ENCODE measurements at places on chromosomes 16 and 17.

- DNase-seq, result no peak
These were observed 252.3 kb upstream of the EEF2KMT start for GRCh38 chr16:5349670-5350517.

DNA sequence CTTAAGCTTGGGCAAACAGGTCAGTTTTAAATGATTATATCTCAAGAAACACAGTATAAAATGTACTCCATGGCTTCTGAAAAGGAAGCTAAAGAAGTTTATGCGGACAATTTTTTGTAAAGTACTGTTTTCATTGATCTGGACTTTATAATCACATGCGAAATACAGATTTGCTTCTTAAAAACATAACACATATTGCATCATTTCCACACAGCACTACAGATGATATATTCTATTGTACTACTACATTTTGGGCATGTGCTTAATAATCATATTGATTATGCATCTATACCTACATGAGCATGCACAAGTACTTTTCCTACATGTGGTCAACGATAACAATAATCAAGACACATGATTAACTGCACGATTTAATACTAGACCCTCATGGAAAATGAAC is 22.5 kb downstream of the TRIM37 start:
- no peak for DNase-seq

- DNase-seq, result peak; percentile 28
These were observed 23.3 kb downstream of the TBCD start for GRCh38 chr17:82775001-82775823.

DNA sequence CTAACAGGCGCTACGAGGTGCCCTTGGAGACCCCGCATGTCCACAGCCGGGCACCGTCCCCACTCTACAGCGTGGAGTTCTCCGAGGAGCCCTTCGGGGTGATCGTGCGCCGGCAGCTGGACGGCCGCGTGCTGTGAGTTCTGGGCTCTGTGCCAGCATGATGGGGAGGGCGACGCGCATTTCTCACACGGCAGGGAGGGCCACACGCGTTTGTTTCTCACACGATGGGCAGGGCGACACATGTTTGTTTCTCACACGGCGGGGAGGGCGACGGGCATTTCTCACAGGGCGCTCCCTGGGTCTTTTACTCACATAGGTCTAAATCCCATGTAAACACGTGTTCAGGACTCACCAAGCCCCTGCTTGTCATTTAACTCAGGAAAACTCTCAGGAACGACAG is 4.4 kb downstream of the GAA start:
- DNase-seq, result no peak

DNA sequence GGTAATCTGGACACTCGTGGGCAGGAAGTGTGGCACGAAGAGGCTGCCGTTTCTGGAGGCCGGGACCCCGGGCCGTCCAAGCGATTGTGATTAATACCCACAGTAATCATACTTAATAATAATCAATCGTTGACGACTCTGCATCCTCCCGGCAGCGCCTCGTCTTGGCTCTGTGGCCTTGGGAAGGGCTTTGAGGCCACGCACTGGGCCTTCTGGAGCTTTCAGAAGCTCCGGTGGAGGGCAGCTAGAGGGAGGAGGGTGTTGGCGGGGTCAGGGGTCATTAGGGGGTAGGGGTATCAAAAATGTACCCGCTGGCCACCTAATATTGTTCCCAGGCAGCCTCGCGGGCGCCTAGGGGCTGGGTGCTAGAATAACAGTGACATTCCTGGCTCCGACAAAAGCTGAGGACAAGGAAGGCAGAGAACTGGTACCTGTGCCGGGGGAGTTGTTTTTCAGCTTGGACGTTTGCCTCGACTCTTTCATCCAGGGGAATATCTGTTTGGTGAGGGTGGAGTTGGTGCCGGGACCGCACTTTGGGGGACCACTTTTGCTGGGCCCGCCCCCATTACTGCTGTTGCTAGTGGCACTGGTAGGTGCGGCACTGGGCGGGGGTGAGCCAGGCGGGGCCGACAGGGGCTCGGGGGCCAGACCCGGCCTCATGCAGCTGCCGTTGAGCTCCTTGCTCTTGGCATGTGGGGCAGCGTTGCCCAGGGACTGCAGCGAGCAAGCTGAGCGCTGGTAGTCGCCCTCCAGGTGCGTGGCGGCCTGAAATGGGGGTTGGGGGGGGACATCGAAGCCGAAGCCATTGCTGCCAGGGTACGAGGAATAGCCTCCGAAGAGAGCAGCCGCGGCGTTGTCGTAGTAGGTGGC is 6.9 kb upstream of the HOXB2 start:
- no peak for DNase-seq

GRCh38 chr16:15966420-15966819 is 17.0 kb downstream of the ABCC1 start:
- no peak for DNase-seq

DNA sequence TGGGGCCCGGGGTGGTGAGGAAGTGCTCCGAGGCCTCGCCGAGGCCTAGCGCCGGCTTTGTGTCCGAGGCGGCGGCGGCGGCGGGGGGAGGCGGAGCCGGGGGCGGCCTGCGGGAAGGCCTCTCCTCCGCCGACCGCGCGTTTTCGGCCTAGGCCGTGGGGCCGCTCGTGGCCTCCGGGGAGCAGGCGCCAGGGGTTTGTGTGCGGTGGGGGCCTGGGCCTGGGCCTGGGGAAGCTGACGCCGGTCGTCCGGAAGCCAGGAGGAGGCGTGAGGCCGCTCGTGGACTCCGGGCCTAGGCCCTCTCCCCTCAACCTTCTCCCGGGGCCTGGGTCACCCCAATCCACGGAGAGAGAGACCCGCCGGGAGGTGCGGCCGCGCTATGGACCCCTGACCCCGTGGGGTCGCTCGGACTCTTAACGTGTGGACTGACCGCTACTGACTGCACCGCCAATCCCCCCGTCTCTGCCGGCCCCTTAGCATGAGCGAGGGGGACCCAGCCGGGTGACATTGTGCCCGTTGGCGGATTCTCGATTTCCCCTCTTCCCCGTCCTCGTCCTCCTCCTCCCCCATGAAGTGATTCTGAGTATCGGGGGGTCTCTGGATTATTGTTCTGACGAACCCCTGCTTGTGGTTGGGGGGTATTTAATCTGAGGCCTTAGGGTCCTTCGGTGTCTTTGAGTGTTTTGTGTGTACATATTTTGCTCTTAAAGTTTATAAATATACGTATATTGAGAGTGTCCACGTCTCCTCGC is 660 bp downstream of the RBBP6 start:
- peak; percentile 60 for DNase-seq

DNA sequence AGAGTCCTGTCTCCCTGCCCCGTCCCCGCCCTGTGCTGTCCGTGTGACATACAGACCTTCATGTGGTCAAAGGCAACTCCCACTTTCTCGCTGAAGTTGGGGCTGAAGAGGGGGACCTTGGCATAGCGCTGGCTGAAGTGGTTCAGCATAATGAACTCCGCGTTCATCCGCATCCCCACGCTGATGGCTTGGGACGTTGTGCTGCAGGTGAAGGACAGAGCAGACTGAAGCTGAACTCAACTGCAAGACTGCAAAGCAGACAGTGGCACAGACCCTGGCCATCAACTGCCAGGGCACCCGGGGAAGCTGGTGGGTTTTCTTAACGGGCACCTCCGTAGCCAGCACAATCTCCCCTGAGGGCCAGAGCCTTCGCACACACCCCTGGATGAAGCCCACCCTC is 24.2 kb downstream of the ELAC2 start:
- no peak for DNase-seq

- DNase-seq, result no peak
These were observed 46.7 kb upstream of the ZC3H18 start for GRCh38 chr16:88523309-88524161.

DNA sequence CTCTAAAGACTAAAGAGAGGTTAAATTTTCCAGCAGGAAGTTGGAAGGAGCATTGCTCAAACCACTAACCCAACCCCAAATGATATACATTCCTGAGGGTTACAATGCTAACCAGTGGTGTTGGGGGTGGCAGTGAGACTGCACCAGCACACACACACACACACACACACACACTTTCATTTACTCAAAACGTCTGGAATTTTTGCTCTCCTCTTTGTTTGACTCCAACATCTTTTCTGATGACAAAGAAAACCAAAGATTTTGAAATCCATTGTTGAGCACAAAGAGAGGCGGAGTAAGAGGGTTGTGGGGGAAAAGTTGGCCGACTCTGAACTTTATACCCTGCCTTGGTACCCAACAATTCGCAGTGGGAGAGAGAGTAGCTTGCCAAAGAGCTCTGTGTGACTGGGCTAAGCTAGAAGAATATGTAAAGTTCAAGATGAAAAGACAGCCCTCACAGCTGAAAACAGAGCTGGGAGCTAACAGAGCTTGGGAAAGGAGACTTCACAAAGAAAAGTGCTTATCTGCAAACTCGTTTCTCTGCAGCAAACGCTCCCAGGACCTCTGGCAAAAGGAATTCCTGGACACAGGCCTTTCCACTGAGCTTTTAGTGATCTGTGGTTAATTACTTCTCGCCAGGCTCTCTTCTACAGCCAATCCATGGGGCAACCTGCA is 426.0 kb upstream of the CDH11 start:
- peak; percentile 99 for DNase-seq

DNA sequence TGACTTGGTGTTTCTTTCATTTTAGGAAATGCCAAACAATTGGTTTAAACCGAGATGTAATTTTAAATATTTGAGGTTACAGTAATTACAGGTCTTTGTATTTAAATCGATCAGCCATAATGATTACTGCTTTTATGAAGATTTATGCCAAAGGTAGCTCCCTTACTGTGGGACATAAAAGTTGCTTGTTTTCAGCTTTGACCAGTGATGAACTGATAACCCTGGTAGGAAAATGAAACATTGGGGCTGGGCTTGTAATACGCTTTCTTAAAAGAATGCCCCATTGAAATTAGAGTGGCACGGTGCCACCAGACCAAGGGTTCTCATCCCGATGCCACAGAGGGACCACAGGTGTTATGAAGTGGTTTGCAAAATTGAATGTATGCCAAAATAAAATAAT is 7.3 kb downstream of the TNRC6A start:
- DNase-seq, result no peak

GRCh38 chr17:46769531-46770438 is 48.7 kb downstream of the WNT3 start:
- DNase-seq, result peak; percentile 19

GRCh38 chr16:886084-886543 is 84.7 kb downstream of the LMF1 start:
- no peak for DNase-seq

GRCh38 chr17:8479431-8479947 is 43.8 kb downstream of the NDEL1 start:
- DNase-seq, result peak; percentile 97

GRCh38 chr16:83717814-83718213 is 90.0 kb upstream of the HSBP1 start:
- no peak for DNase-seq

GRCh38 chr17:67680445-67681224 is 37.1 kb upstream of the NOL11 start:
- no peak for DNase-seq

DNA sequence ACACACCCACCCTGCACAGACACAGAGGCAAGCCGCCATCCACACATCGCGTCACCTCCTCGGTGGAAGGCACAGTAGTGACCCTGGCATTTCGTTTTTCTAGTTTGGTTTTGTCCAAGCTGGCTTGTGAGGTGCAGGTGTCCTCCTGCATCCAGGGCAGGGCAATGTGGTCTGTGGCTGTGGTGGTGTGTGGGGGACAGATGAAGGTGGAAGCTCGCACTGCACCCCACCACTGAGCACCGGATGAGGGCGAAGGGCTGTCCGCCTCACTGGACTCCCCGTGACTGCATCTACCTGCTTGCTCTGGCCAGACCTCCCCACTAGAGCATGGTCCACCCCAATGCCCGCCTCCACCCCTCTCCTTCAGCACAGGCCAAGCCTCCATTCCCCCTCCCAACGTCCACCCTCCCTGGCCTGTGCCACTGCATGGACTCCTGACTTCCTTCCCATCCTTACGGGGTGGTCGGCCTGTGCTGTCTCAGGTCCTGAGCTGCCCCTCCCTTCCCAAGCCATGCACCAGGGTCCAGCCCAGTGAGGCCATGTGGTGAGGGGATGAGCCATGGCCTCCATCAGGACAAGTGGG is 78.8 kb upstream of the CBX4 start:
- no peak for DNase-seq

DNA sequence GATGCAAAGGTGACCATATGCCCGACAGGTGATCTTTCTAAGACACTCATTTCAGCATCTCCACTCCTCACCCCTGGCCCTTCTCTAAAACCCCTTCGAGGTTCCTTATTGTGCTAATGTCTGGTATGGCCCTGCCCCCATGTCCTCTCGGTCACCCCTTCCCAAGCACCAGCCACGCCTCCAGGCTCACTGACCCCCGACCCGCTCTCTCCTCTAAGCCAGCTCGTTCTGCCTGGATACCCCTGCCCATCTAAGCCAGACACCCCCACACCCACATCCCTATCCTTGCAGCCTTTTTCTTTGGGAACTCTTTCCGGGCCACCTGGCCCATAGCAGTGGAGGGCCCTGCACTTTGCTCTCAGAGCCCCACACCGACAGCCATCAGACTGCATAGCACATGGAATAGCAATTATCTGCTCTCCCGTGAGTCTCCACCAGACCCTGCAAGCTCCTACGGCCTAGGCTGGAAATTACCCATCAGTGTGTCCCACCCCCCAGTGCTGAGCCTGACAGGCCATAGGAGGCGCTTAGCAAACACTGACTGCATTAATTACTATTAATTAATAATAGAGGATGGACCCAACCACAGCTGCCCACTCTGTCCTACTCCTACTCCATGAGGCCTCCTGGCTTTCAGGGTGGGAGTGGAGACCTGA is 176.7 kb downstream of the TMEM132E start:
- DNase-seq, result no peak

GRCh38 chr17:32276171-32276601 is 10.6 kb downstream of the RHBDL3 start:
- no peak for DNase-seq

Data from fibroblast of gingiva (primary cell).